ENCODE measurements at places on chromosomes 11 and 22. TPM values are rescaled to one million over a fixed set of nuclear protein-coding genes. Genes with fewer than 3 reads are reported as not detected.

DNA sequence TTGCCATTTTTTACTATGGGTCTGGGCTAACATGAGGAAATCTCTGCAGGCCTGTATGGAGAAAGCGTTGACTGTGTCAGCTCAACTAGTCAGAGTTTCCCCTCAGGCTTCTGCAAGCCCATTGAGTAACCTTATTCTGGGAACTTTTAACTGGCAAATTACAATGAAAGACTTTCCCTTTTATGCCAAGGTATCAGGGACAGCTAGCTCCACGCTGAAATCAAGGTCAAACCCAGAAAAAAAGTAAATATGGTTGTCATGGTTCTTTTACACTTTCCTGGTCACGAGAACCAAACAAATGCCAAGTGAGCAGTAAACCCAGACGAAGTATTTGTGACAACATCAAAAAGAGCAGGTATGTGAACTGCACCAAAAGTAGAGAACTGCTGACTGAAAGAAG lies 13.8 kb downstream of the OSBP start:
- no peak for DNase-seq
- H3K36me3 ChIP-seq = peaks cover 7% of the 10 kb centered on the region
- no peaks in the 10 kb centered on the region for H3K4me1 ChIP-seq
- H3K4me3 ChIP-seq = no peak overlapping the region
- H3K27me3 ChIP-seq = no peaks in the 10 kb centered on the region

- no peak overlapping the region for H3K27ac ChIP-seq
- no peak overlapping the region for H3K4me3 ChIP-seq
- H3K27me3 ChIP-seq = peaks cover 82% of the 10 kb centered on the region
- H3K36me3 ChIP-seq = no peaks in the 10 kb centered on the region
Observed at GRCh38 chr11:2144544-2145248, 5.5 kb upstream of the IGF2 start.

MPZL2 gene
- polyA plus RNA-seq = 61.0 TPM

GRCh38 chr11:77110836-77111235 lies 8.2 kb downstream of the OMP start:
- no peaks in the 10 kb centered on the region for H3K4me1 ChIP-seq
- H3K36me3 ChIP-seq = no peaks in the 10 kb centered on the region
- no peak for DNase-seq

INTS4 gene
- polyA plus RNA-seq = 62.4 TPM

NXPE1 gene
- not detected for polyA plus RNA-seq

Data from left lung (tissue), 14 donors.